ENCODE measurements at places on chromosomes 1 and 21.

GRCh38 chr1:78730054-78730453, 80.4 kb downstream of the IFI44 start:
- no peak for DNase-seq

GRCh38 chr1:235246022-235246948, 81.7 kb downstream of the ARID4B start:
- no peak for DNase-seq

GRCh38 chr1:46646844-46647243, 21.3 kb downstream of the ATPAF1 start:
- DNase-seq = no peak

GRCh38 chr21:35256468-35256988, 207.4 kb upstream of the RUNX1 start:
- no peak for DNase-seq

DNA sequence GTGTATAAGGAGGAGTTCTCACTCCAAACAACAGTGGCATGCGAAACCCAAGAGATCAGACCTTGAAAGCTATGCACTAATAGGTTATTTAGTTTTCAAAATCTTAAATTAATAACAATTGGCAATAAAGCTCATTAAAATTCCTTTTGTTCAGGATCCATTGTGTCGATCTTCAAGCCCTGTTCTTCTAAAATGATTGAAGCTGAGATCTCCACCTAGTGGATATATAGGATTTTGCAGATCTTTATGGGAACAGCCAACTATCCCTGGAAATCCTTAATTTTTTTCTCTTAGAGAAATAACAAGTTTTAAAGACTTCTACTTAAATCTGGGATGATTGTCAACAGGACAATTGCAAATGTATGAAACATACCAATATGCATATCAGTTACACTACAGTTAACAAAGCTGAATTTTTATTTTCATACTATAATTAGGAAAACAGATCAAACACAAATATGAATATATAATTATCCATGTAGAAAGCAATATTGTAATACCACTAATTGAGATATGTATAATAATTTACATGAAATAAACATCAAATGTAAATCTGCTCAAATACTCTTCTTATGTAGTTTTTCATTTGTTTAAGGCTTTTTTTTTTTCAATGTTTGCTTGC, 43.3 kb downstream of the LRRC53 start:
- DNase-seq = no peak

GRCh38 chr1:172895050-172895460, 155.7 kb downstream of the TNFSF18 start:
- DNase-seq = no peak

GRCh38 chr21:41641821-41642701, 124.8 kb downstream of the RIPK4 start:
- DNase-seq = no peak

DNA sequence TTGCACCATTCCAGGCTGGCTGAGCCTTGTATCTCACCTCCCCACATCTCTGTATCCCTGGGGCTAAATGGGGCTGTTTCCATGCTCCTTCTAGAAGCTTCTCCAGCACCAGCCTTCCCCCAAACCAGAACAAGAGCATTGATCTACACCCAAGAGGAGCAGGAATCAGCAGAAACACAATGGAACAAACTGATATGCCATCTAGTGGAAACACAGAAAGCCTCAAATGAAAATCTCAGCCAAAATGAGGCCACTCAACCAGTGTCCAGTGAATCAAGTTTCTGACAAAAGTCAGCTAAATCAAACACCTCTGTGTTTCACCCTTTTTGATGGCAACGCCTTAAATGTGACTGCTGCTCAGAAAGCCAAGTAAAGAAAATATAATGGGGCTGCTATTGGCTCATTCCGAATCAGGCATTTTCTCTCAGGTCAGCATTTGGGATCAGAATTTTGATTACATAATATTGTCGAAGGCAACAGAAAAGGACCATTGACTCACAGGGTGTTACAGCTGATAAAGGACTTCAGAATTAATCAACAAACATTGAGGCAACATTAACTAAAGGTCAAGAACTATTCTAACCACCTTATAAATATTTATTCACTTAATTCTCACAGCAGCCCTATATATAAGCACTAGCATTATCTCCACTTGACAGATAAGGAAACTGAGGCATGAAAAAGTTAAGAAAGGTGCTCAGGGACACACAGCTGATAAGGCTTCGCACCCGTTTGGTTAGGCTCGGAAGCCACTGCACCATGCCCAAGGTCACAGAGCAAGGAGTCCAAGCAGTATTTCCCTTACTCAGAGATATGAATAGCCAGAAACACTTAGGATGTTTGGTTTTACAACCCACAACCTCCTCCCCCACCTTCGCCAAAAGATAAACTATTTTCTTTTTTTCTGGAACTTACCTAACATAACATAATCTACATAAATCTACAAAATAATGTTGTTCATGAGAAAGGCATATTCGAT, 85.8 kb upstream of the KCNJ15 start:
- DNase-seq = no peak

GRCh38 chr1:10121688-10122087, 88.7 kb upstream of the KIF1B start:
- DNase-seq = no peak

- DNase-seq = peak; percentile 18
These were observed 23.6 kb upstream of the CCDC17 start for GRCh38 chr1:45647248-45648021.

DNA sequence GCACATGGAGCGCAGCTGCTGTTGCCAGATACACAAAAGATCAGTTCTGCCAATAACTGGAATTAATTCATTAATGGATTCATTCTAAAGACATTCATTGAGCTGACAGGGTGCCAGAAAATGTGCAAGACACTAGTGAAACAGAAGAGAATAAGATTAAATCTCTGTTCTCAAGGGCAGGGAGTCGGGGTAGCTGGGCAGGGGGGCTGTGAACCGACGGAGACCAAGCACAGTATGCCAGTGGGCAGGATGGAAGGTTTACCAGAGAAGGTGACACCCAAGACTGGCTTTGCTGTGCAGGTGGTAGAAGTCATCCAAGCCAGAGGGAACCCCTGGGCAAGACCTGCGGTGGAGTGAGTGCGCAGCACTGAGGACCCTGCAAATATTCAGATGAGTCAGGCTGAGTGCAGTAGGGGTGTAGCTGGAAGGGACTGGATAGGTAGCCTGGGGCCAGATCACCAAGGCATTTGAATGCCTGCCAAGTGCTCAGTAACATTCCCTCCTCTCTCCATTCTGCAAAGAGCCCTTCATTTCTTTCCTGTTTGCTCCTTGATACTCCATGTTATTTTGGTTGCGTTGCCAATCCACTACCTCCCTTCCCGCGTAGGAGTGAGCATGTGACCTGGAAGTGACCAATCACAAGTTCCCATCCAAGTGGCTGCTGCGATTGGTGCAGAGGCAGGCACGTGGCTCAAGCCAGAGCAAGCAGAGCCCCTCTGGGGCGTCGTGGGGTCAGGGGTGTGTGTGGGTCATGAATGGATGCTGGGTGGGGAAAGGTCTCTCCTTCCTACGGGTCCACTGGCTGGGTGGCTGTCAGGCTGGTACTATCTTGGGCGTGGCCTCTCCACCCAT, 413.1 kb downstream of the PTPRU start:
- DNase-seq = no peak

- no peak for DNase-seq
These were observed 197.3 kb downstream of the ZBTB18 start for GRCh38 chr1:244248426-244248825.

DNA sequence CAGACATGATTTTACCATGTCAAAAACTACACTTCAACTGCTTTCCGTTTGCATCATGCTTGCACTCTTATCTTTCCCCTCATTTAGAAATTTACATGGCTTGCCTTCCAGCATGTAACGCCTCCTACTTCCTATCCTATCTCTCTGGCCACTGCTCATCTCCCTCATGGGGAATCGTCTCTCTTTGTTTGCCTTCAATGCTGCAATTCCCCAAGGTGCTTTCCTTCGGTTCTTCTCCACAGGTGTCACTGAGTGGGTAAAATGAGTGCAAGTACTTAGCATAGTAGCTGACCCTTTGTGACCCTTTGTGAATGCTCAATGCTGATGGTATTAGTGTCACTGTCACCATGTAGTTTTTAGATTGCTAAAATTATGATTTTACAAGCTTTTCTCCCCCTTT, 63.1 kb downstream of the APP start:
- no peak for DNase-seq

Data from CD4-positive, alpha-beta T cell treated with Interferon gamma for 1 hour (primary cell).